ENCODE measurements at places on chromosomes 1 and 21.

DNA sequence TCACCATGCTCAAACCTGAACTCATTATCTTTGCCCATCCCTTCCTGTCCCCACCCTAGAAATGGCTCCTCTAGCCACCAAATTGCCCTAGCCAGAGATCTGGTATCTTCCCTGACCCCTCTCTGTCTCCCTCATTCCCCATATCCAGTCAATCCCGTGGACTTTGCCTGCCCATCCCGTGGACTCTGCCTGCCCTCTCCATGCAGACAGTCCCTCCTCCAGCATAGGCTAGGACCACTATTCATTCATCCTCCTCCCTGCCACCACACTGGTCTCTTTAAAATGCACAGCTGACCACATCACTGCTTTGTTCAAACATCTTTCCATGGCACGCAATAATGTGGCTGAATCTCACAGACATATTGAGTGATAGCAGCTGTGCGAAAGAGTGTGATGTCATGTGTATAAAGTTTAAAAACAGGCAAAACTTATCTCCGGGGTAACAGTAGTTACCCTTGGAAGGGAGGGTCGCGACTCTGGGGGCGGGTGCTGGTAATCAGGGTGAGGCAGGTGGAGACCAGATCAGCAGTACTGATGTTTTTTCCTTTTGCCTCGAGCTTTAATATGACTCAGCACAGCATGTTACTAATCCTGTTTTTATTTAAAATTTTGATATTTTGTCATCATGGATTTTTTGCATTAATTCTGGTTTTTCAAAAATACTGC, 4.8 kb upstream of the SLC2A1 start:
- no peak for DNase-seq

- DNase-seq = no peak
These were observed 18.9 kb downstream of the ARHGEF16 start for GRCh38 chr1:3473381-3473844.

- no peak for DNase-seq
These were observed 29.8 kb downstream of the ZYG11B start for GRCh38 chr1:52756020-52756419.

- DNase-seq = no peak
These were observed 868.2 kb upstream of the CXADR start for GRCh38 chr21:16644685-16645084.

DNA sequence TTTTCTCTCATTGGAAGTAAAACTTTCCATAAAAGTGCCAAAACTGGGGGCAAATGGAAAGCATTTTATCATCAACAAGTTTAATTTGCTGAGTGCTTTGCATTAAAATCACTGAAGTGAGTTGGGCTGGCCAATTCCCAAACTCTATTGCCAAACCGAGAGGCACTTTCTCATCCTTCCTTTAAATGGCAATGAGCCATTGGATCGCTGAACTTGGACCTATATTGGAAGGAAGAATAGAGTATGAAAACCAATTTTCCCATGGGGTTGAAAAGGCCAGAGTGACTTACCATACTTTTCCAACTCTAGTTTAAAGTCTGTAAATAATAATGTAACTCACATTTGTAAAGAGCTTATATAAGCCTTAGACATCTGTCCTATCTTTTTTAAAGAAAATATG, 189.1 kb upstream of the C1orf87 start:
- no peak for DNase-seq

DNA sequence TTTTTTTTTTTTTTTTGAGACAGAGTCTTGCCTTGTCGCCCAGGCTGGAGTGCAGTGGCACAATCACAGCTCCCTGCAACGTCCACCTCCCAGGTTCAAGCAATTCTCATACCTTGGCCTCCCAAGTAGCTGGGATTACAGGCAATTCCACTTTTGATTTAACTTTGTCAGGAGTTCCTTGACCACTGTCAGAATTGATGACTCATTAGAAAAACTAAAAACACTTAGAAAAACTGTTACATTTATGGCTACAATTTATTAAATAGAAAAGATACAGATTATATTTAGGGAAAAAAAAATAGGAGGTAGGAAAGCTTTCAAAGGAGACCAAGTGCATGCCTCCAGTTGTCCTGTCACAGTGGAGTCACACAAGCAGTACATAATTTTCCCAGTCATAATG, 20.0 kb downstream of the ZNF678 start:
- DNase-seq = no peak

- no peak for DNase-seq
These were observed 64.2 kb upstream of the KIF26B start for GRCh38 chr1:245090491-245091090.

GRCh38 chr1:46298387-46298786, 5.0 kb downstream of the LRRC41 start:
- DNase-seq = no peak

GRCh38 chr1:185774394-185774793, 40.2 kb downstream of the HMCN1 start:
- no peak for DNase-seq

DNA sequence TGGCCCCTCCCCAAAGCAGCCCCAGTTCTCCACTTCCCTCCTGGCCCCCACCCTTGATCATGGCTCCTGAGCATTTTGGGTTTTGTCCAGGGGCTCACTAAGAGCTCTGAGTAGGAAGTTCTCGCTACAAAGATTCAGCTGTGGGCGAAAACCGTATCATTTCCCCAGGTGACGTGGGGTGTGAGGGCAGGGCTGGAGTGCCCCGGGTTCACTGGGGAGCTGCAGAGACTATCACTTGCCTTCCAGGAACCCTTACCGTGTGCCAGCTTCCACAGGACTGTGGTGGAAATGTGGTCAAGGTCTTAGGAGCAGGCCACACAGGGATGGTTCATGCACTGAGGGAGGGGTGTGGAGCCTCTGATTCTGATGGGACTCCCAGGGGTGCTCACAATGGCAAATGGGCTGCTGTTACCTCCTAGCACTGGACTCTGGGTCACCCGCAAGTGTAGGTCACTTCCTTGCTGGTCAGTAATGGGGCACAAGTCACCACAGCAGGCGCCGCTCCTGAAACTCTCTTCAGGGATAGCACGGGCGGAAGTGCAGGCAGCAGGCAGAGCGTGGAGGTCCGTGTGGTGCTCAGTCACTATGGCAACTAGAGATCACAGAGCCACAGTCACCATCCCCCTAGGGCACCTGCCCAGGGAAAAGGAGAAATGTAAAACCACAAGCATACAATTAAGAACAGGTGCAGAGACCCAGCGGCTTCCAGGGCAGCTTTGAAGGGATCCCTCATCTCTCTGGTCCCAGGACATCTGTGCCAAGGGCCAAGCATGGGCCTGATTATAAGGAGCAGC, 35.4 kb downstream of the RSPH1 start:
- no peak for DNase-seq

DNA sequence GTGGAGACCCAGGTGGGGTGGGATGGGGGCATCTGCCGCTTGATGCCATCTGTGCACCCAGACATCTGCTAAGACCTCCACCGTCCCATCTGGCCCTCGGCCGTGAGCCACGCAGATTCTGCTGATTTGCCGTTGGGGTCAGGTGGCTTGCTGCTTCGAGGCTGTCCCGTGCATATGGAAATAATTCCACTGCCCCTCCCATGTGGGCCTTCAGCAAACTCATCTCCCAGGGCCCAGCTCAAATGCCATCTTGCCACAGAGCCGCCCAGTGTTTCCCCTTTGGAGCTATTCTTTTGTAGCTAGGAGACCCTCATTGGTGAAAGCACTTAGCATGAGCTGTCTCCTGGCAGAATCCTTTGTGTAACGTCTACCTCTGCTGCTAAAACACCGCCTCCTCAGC, 99.8 kb downstream of the KAZN start:
- no peak for DNase-seq

- peak; percentile 20 for DNase-seq
These were observed 734 bp downstream of the MED18 start for GRCh38 chr1:28329395-28330153.

- no peak for DNase-seq
These were observed 194.2 kb downstream of the LRRIQ3 start for GRCh38 chr1:74003806-74004205.

GRCh38 chr1:157136133-157136532, 2.1 kb downstream of the ETV3 start:
- no peak for DNase-seq

- DNase-seq = no peak
These were observed 4.4 kb upstream of the TLR5 start for GRCh38 chr1:223147409-223147808.
